ENCODE measurements at places on chromosomes 7 and 10. TPM values are rescaled to one million over a fixed set of nuclear protein-coding genes. Genes with fewer than 3 reads are reported as not detected.

SPDYE6 gene
- not detected for total RNA-seq

GRCh38 chr7:151012031-151012692 lies 12.1 kb downstream of the ATG9B start:
- DNase-seq = no peak

DNA sequence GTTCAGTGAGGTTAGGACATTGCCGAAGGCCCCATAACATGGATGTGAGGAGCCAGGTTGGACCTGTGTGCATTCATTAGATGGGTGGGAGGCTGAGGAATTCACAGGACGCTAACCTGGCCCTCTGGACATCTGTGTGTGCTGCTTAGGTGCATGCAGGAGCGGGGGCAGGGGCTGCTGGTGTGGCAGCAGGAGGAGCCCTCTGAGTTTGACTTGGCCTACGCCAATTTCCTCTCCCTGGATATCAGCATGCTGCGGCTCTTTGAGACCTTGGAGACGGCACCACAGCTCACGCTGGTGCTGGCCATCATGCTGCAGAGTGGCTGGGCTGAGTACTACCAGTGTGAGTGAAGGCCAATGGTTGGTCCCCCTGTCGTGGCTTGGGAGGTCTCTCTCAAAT lies 34.5 kb upstream of the MMD2 start:
- DNase-seq = no peak

MSS51 gene
- 1.5 TPM for total RNA-seq

DNA sequence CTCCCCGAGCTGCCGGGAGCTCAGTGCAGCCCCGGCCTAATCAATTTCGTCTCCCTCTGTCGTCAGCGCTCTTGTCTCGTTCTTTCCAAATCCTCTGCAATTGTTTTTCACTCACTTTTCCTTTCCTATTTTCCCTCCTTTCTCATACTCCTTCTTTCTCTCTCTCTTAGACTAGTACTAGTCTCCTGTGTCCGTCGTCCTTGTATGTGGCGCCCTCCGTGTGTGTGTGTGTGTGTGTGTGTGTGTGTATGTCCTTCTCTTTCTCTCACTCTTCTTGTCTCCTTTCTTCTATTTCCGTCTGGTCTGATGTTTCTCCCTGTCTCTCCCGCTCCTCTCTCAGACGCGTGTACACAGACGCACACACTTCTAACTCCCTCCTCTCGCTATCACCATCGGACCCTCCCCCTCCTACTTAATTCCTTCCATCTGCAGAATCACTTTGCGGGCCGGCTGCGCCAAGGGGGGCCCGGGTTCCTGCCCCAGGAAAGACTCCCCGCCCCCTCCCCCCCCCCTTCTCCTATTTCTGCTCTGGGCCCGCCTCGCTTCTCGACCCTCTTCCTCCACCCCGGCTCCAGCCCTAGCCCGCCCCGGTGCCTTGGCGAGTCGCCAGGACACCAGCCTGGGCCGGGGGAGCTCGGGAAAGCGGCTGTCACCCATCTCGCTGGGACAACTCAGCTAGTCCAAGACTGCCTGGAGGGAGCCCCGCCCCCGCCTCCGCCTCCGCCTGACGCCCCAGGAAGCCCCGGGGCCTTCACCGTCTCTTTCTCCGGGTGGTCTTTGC lies 743 bp upstream of the ZCCHC24 start:
- DNase-seq = peak; percentile 91

DNA sequence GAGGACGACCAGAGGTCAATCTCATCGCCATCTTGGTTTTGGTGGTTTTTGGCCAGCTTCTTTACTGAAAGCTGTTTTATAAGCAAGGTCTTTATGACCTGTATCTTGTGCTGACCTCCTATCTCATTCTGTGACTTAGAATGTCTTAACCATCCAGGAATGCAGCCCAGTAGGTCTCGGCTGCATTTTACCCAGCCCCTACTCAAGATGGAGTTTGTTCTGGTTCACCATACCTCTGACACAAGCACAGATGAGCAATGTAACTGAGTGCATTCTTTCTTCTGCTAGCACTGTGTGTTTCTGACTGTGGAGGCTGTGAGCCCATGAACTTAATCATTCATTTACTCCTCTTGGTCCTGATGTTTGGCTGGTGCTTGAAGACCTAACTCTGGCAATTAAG lies 794.5 kb upstream of the CELF2 start:
- DNase-seq = no peak

FRAT1 gene
- 4.4 TPM for total RNA-seq

- DNase-seq = no peak
These were observed 91.9 kb downstream of the CSTF2T start for GRCh38 chr10:51607463-51607835.

ITPRID1 gene
- total RNA-seq = not detected

METTL2B gene
- total RNA-seq = 18.4 TPM

DNA sequence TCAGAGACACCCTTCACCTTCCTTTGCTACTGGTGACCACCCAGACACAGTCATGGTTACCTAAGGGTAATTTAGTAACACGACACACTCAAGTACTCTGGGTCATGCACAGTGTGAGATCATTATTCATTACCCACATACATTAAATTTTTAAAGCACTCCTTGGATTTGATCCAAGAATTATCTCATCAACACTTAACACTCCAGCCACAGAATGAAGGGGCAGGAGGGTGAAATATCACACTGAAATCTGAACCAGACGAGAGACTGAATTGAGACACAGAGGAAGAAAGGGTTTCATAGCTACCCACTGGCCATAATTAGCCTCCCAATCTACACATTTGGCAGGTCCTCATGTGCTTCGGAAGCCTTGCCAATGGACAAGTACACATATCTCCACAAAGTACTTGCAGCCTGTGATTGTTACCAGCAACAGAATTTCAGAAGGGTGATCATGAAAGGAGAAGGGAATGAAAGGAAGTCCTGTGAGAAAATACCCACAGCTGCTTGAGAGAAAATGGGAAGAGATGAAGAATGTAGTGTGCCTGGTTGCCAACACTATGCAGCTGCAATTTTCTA lies 189.3 kb downstream of the POLR1F start:
- no peak for DNase-seq

- no peak for DNase-seq
These were observed 132.7 kb upstream of the MDFIC start for GRCh38 chr7:114789161-114789560.

- DNase-seq = no peak
These were observed 45.7 kb downstream of the BPGM start for GRCh38 chr7:134692344-134692705.

NSUN6 gene
- 11.5 TPM for total RNA-seq

- DNase-seq = no peak
These were observed 13.2 kb upstream of the NPS start for GRCh38 chr10:127535802-127536515.

CPA1 gene
- not detected for total RNA-seq

DNA sequence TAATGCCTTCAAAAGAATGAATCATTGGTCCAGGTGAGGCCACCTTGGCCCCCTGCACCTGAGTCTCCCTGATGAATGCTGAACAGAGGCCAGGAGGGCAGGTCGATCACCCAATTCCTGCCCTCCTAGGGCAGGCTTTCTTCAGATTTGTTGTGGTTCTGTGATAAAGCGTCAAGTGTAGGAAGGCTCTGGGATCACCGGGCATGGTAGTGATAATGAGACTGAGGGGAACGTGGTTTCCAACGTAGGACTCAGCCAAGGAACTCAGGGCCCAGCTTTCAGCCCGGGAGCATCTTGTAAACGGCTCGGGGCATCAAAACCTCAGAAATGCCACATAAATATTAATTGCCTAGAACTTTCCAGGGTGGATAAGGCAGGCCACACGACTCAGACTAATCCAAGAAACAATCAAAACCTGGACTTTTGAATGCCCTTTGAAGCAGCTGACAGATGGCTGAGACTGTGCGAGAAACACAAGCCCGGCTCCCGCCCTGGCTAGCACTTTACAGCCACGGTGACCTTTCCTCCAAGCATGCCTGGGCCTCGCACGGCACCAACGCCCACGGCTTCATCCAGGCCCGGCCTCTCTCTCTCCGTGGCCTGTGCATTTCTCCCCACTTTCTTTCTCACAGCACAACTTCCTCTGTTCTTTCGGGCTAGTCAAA lies 239.3 kb upstream of the GRB10 start:
- peak; percentile 56 for DNase-seq

GRCh38 chr10:123912871-123913270 lies 21.3 kb upstream of the CPXM2 start:
- no peak for DNase-seq

DNA sequence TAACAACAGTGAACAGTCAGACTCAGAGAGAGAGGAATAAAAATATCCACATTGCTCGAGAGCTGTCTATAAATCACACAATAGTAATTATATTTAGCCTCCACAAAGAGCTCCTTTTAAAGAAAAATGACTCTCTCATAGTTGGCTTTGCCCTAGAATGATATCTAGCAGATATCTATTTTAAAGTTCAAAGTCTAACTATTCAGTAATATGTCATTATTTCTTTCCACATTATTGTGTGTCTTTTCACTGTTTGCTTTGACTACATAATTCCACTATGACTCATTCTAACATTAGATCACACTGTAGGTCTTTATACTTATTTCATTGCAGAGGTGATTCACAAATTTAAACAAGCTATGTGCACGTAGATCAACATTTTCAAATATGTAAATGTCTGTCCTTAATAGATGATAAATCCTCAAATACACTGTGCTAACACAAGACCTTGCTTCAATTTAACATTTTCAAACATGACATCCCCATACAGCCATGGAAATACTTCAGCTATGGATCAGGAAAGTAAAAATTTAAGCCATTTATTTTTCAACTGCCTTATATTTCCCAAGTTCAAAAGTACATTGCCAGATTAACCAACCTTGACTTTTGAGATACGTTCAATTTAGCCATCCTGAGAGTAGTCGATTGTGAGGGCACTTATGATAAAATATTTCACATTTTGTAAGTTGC lies 99.9 kb upstream of the AKR1E2 start:
- DNase-seq = no peak

SLC35G1 gene
- total RNA-seq = 3.4 TPM

DNA sequence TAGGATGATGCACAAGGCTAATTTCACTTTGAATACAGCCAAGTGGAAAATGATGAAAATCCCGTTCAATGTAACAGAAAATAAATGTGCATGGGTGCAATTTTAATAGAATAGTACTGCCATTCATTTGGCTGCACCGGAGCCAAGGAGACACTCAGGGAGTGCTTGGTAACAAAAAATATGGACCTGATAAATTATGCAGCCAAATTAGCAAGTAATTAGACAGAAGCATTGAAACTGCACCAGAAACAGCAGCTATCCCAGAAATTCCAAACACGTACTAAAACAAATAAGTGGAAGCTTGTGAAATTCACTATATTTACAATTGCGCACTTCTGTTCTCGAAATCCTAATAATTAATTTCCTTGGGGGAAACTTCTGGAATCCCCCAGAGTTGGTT lies 31.5 kb downstream of the ST8SIA6 start:
- no peak for DNase-seq

- no peak for DNase-seq
These were observed 1066.7 kb downstream of the GRM8 start for GRCh38 chr7:126185959-126186580.

GRCh38 chr7:47480576-47481538 lies 101.1 kb downstream of the TNS3 start:
- no peak for DNase-seq

RNF148 gene
- total RNA-seq = 1.7 TPM

CPVL gene
- total RNA-seq = 9.6 TPM

ASB10 gene
- total RNA-seq = not detected

DNA sequence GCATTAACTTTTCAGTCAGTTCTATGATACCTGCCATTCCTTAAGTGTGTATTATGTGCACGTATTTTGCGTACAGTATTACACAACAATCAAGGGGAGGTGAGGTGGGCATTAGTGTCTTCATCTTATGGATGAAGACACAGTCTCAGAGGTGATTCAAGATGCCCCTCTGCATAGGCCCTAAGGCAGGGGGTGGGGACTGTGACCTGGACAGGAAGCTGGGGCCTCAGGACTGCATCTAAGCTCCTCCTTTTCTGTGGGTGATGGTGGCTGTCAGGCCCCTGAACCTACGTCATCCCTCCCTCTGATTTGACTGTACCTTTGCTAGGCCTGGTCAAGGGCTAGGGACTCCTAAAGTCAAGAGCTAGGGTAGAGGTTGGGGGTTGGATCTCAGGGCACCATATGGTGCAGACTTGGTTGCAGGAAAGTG lies 38.9 kb downstream of the HK1 start:
- DNase-seq = no peak

RGR gene
- total RNA-seq = not detected

DNA sequence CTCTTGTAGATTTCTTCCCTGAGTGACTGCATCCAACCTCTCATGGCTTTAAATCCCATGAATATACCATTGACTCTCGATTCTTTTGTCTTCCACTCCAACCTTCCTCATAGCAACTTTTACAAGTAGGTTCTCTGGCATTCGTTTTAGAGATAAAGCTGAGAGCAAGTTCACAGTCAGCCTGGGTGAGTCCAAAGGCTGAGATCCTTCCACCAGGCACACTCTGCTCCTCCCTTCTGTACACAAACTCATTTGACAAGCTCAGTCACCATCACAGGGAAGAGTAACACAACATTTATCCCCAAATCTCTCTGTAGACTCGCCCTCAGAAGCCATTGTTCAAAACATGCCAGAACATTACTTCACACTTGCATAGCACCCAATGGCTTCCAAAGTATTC lies 10.9 kb downstream of the CTTNBP2 start:
- DNase-seq = no peak

DNA sequence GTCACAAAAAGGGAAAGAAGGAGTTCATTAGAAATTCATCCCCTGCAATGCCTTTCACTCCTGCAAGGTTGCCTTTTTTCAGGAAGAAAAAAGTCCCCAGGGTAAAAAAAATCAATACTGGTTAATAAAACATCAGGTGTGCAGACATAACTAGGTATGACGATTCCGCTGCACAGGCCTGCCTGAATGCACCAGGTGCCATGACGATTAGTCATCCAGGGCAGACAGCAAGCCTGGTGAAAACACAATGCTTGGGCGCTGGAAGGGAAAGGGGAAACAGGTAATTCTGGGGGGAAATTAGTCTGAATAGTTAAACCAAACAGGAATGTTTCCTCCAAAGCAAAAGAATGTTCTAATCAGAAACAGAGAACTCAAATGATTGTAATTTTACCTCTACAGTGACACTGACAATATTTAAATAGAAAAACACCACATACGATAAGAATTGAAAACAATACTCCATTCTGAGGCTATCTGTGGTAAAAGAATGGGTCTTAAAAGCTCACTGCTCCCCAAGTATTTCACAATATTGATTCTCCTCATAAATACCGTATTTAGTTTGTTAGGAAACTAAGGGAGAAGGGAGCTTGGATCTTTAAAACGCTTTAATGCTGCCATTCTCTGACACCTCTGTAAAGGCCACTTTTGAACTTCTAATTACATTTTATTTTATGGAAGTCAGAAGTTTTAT lies 45.2 kb downstream of the VPS41 start:
- no peak for DNase-seq

DNA sequence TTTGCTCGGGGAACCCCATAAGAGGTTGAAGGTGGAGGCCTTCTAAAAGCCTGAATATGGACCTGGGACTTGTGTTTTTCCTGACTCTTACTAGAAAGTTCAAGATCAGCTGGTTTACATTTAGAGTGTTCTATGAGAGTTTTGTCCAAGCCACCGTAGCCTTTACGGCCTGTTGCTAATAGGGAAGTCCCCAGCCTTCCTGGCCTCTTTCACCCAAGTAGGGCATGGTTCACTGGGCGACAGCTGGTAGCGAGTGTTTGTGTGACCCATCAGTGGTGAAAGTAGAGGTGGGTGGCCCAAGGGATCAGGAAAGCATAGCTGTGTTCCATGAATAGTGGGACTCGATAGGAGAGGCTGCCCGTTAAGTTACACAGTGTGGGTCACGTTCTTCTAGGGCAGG lies 60.1 kb downstream of the RABGEF1 start:
- DNase-seq = no peak

ZP3 gene
- 2.7 TPM for total RNA-seq
